ENCODE measurements at places on chromosomes 16 and 17. TPM values are rescaled to one million over a fixed set of nuclear protein-coding genes. Genes with fewer than 3 reads are reported as not detected.

The ASGR1 gene
- 4.3 TPM for total RNA-seq

The OR1F1 gene
- not detected for total RNA-seq

The CLEC10A gene
- total RNA-seq: 12.6 TPM

The TERB1 gene
- 0.26 TPM for total RNA-seq

The GP1BA gene
- 0.55 TPM for total RNA-seq

The TEX14 gene
- 1.3 TPM for total RNA-seq

The OR1A1 gene
- total RNA-seq: not detected

The C1QTNF8 gene
- total RNA-seq: not detected

The GUCY2D gene
- 2.6 TPM for total RNA-seq

The SPATA32 gene
- total RNA-seq: not detected

The ITGB3 gene
- 6.6 TPM for total RNA-seq

The ACAP1 gene
- total RNA-seq: 23.2 TPM

The TAC4 gene
- not detected for total RNA-seq

The ZFP1 gene
- total RNA-seq: 9.8 TPM

The KAT2A gene
- total RNA-seq: 45.3 TPM
